ENCODE measurements at places on chromosomes 6 and 20. TPM values are rescaled to one million over a fixed set of nuclear protein-coding genes. Genes with fewer than 3 reads are reported as not detected.

DNA sequence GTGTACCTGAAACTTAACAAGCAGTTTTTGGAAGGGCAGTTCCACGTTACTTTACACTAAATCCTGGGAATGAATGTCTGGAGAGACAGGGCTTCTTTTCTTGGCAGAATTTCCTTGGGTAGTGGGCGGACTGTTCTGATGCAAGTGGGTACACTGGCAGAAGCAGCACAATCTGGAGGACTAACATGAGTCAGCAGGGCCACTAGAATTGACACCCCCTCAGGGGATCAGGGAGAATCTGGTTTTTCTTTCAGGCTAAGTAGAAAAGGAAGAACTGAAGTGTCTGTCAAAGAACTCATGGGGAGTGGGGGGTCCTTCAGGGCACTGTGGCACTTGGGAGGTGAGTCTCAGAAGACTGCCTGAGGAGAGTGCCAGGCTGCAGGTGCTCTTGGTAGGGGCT lies 34.6 kb downstream of the PANK2 start:
- DNase-seq, result no peak

GRCh38 chr20:42267793-42268384 lies 649.7 kb upstream of the CHD6 start:
- no peak for DNase-seq

DNA sequence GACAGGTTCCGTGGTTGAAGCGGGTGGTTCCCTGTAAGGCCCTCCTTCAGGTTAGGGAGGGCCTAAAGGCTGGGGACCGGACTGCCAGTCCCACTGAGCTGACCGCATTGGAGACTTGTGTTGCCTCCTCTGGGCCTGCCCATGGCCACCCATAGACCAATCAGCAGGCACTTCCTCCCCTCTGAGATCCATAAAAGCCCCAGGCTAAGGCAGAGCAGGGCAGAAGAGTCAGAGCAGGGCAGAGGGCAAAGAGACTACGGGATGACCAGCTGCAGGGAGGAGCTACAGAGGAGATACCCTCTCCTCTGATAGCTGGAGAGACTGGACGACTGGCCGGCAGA lies 537.4 kb downstream of the TENT5A start:
- no peak for DNase-seq

DNA sequence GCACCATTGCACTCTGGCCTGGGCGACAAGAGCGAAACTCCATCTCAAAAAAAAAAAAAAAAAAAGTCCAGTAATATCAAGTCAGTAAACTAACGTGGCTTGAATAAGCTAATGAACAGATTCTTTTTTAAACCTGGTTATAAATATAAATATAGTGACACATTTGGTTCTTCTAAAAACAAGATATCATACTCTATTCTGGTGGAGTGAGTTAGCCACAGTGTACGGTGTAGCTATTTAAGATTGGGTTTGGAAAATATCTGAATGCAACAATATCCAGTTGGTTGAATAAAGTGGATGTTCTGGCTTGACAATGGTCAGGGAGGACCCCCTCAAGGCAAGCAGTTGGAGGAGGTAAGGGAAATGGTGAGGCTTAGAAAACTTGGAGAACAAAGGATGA lies 5.9 kb upstream of the DEK start:
- DNase-seq, result no peak

- no peak for DNase-seq
Measured at GRCh38 chr20:52926505-52926904, 45.7 kb upstream of the TSHZ2 start.

DNA sequence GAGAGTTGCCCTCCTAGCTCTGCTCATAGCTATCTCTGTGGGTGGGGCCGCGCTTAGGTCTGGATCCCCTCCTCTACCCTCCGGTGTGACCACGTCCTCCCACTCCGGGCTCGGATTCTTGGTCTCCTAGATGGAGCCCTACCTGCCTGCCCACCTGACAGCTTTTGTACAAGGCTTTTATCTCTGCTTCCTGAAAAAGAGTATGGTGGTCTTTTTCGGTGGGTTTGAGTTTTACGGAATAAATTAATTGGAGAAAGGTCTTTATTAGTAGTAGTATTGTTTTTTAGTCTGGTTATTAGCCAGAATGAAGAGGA lies 773 bp downstream of the SMAP1 start:
- no peak for DNase-seq

DNA sequence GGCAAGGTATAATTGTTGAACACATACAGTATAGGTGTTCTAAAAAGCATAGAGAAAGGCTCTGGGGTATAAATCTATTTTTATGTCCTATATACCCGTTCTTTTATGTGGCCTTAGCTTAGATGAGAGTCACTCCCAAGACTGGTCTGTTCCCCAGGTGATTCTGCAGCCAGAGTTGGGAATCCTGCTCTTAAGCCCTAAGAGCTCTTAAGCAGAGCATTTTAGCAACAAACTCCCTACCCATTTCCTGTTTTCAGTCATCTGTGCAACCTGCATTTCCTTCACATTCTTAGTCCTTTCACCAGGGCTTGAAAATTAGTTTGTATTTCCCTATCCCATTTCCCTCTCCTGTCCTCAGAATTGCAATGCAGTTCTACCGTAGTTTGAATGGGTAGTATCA lies 166.1 kb downstream of the HS3ST5 start:
- no peak for DNase-seq

DNA sequence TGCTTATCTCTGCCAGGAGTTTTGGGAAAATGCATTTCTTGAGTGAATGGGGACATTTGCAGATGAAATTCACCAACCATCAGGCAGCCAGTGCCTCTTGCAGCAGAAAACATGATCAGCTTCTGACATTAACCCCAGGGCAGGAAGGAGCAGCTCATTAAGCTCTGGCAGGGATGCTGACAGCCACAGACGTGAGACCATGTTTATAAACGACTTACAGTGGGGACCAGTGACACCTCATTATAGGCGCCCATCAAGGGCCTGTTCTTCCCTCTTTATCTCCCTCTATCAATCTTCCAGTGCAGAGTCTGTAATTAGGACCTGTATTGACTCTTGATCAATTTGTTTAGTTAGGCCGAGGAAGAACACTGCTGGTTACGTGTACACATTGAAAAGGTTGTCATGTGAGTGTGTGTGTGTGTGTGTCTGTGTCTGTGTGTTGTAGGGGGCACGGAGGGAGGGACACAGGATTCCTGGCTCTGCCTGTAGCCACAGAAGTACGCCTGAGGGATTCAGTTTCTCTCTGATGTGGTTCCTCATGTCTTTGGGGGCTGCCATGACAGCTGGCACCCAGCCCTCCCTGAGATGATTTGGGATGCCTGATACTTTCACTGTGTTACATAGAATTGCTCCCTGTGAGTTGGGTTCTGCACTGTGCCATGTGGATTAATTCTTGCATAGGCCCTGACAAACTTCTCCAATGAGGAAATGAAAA lies 428.4 kb upstream of the CHD6 start:
- no peak for DNase-seq

GRCh38 chr6:157488058-157488457 lies 107.1 kb downstream of the ZDHHC14 start:
- no peak for DNase-seq

DNA sequence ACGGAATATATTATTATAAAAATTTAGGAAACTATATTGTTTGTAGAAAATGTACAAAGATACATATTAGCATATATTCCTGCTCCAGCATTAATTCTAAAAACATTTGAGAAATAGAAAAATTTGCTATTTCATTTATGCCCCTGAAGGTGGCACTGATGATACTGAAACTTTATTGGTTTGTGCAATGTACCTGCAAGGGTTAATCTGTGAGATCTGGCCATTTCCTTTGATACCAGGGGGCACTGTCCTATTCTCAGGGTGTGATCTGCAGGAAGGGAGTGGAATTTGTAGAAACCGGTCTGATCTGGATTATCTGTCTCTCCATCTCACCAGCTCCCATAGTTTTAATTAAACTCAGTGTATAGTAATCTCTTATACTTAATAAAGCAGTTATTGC lies 625.1 kb upstream of the IMPG1 start:
- no peak for DNase-seq

DNA sequence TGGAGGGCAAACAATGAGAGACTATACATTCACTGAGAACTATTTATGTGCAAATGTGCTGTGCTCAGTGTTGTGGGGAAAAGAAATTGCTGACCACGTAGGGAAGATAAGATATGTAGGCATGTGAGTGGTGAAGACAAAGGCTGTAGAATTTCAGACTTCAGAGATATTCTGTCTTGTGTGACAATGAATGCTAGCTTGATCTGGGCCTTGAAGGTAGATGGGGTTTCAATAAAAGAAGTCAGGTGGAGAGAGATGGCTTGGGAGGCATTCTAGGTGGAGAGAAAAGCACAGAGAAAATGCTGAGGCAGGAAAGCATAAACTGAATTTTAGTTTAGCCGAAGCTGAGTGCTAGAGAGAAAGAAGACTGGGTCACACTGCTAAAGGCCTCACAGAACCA lies 56.8 kb upstream of the EEF1A1 start:
- no peak for DNase-seq

GRCh38 chr6:47151232-47151898 lies 109.2 kb upstream of the ADGRF1 start:
- DNase-seq, result no peak

DNA sequence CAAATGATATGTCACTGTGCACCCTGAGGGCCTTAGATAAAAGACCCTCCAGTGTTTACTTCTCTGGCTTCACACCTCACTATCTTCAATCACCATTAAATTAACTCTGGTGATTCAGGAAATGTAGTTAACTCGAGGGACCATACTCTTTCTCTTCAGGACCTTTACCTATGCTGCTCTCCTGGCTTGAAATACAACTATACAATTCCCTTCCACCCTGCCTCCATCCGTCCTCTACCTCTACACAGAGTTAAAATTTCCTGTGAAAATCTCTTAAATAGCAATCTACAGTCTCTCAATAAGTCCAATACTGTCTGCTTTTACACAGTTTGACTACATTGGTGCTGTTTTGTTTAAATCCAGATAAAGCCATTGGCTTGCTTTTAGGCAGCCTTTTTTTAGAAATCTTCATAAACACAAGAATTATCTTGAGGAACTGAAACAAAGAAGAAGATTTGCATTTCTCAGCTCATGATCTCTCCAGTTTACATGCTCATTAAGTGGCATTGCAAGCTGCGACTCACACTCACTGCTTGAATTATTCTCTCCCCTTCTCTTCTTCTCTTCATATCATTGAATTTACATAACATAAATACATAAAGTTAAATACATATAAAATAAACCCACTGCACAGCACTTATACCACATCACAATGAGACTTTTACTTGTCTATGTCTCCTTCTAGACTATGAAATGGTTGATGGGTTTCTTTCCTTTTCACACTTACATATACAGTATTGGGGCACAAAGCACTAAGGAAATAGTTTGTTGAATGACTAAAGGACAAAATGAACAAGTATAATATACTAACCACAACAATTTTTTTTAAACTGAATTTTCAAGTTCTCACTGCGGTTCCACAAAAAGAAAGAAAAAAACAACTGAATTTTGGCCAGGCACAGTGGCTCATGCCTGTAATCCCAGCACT lies 239.0 kb upstream of the KCNQ5 start:
- DNase-seq, result no peak

DNA sequence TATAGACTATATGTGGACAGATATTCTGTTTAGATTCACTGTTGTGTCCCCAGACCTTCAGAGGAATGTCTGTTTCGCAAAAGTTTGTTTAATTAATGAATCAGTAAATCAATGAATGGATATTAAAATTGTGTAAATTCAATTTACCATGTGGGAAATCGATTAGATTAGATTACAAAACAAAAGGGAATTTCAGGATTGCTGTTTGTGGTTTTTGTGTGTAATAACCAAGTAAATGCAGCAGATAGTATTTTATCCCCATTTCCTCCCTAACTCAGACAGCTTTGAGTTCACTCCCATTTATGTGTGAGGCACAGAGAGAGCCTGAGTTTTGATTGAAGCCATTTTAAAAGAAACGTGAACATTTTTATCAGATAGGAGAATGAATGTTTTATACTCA lies 214.8 kb downstream of the ADGB start:
- no peak for DNase-seq

ERMARD gene
- 30.7 TPM for total RNA-seq

BLCAP gene
- total RNA-seq, result 37.7 TPM

PDE10A gene
- total RNA-seq, result not detected

CALHM4 gene
- total RNA-seq, result not detected

RBPJL gene
- not detected for total RNA-seq

KLC4 gene
- 20.3 TPM for total RNA-seq

OR2H1 gene
- not detected for total RNA-seq

CRYBG1 gene
- total RNA-seq, result 59.2 TPM

BNIP5 gene
- not detected for total RNA-seq

NKAPL gene
- total RNA-seq, result not detected

C6orf141 gene
- total RNA-seq, result not detected

Measured in activated CD4-positive, alpha-beta memory T cell treated with anti-CD3 and anti-CD28 coated beads, Interleukin-2, amount 10 ng/mL, durations not matched to agents 7 days and 5 days (primary cell).